ENCODE measurements at places on chromosomes 7 and 10.
A peak's percentile ranks its signal among the peaks of the same experiment; 100 is the strongest.

GRCh38 chr10:57162231-57162630 lies 801.2 kb upstream of the ZWINT start:
- DNase-seq, result no peak

- DNase-seq, result no peak
These were observed 115.0 kb upstream of the AFAP1L2 start for GRCh38 chr10:114519306-114519669.

DNA sequence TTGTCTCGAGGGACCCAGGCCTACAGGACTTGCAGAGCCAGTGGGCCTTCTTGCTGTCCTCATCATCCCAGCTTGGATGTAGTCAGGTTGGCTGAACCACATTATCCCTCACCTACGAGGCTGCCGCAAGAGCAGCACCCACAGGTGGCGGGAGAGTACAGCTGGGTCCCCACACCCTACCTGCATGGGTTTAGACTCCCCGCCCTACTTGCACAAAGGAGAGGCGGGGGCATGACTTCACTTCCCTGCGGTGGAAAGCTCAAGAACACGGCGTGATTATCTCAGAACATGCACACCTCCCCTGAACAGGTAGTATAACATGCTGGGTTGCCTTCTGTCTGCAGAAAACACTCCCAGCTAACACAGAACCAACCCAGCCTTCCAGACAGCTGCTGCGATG lies 57.5 kb downstream of the CTBP2 start:
- no peak for DNase-seq

- DNase-seq, result no peak
These were observed 134.9 kb upstream of the CACNA2D1 start for GRCh38 chr7:82578430-82578829.

GRCh38 chr10:10213237-10213636 lies 804.4 kb upstream of the CELF2 start:
- no peak for DNase-seq

DNA sequence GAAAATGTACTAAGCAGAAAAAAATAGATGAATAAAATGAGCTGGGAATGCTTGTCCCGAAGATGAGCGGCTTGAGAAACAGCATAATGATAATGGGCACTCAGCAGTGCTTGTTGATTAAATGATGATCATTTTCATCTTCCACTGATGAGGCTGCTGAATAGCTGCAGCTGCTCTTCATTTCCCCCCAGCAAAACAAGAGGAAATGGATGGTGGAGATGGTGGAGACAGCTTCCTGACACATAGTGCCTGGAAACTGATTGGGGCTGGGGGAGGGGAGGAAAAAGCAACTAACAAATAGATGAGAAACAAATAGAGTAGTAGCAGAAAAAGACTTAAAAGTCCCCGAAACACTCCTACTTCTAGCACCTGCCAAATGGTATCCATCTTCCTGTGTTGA lies 41.4 kb downstream of the MRC1 start:
- no peak for DNase-seq

DNA sequence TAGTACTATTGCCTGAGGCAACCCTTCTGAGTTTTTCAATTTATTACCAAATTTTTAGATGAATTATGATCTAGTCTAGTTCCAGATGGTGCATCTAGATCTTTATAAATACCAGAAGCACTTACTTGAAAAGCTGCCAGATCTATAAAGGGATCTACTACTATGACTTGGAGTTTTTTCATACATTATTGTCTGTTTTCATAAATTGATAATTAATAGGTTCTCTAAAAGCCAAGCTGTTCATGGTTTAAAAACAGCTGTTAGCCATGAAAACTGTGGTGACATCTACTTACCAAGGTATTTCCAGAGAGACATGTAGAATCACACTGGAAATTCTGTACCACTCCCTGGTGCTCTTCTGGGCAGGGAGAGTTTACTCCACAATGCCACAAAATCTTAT lies 786.5 kb upstream of the C7orf33 start:
- DNase-seq, result no peak

DNA sequence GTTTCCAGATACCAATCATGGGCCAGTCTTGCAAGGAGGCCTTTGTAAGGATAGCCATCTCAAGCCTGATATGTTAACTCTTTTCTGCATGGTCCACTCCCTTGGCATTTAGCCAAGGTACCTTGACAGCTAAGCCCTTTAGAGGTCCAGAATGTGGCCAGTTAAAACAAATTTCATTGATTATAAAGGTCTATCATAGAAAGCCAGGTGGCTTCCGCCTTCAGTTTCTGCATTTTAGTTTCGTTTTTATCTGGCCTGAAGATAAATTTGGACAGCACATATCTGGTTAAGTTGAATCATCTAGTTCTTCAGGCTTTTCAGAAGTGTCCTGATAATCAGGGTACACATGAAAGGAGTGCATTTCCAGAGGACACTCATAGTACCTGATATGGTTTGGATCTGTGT lies 30.7 kb downstream of the ANKIB1 start:
- DNase-seq, result no peak

GRCh38 chr7:89067048-89067447 lies 271.5 kb upstream of the TEX47 start:
- no peak for DNase-seq

- peak; percentile 16 for DNase-seq
These were observed 11.1 kb upstream of the CRTAC1 start for GRCh38 chr10:98041352-98042043.

GRCh38 chr7:41796331-41796730 lies 93.4 kb upstream of the INHBA start:
- no peak for DNase-seq

GRCh38 chr7:129676017-129676897 lies 64.7 kb downstream of the NRF1 start:
- no peak for DNase-seq

- no peak for DNase-seq
These were observed 215.9 kb downstream of the RAB11FIP2 start for GRCh38 chr10:117830787-117831212.

GRCh38 chr7:122056977-122057376 lies 87.1 kb downstream of the AASS start:
- DNase-seq, result no peak

- DNase-seq, result no peak
These were observed 96.4 kb downstream of the CCSER2 start for GRCh38 chr10:84424731-84425167.

- no peak for DNase-seq
These were observed 159.7 kb downstream of the RNF216 start for GRCh38 chr7:5621776-5622175.

GRCh38 chr10:31242902-31243301 lies 76.1 kb upstream of the ZEB1 start:
- DNase-seq, result no peak
